ENCODE measurements at places on chromosomes 7 and 10.

DNA sequence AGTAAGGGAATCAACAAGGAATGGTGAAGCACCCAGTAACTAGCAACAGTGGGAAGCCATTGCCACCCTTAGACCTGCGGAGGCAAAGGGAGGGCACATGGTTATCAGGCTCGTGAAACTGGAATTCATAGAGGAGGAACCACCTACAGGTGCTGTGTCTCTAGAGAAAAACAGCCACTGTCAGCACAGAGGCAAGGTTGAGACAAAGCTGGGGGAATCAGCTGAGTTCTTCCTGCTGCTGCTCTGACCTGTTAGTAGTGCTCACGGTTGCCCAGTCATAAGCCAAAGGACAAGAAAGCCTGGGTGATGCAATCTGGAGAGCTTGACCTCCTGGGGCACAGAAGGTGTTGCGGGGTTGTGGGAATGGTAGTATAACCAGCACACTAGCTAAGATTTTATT lies 110.1 kb downstream of the TPST1 start:
- no peak for DNase-seq

GRCh38 chr10:113061054-113061430 lies 111.0 kb downstream of the TCF7L2 start:
- DNase-seq, result no peak

- DNase-seq, result no peak
These were observed 12.8 kb downstream of the HECTD2 start for GRCh38 chr10:91422915-91423314.

DNA sequence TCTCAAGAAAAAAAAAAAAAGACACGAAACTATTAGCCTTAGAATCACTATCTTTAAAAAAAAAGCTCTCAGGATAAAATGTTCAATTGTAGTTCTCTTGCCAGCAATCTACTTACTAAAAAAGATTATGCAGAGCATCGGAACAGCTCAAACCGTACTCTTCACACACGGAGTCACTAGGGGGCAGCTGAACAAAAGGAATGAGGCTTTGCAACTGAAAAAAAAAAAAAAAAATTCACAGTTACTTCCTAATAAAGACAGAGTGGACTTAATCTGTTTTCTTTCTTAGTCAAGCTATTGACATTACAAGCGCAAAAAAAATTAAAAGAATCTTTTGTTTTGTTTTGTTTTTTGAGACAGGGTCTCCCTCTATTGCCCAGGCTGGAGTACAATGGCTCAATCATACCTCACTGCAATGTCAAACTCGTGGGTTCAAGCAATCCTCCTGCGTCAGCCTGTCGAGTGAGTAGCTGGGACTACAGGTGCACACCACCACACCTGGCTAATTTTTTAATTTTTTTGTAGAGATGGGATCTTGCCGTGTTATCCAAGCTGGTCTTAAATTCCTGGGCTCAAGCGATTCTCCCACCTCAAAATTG lies 11.5 kb downstream of the PMS2 start:
- DNase-seq, result peak; percentile 41
